Stimulated activated CD4-positive, alpha-beta T cell treated with anti-CD3 and anti-CD28 coated beads, Interleukin-4, amount 100 ng/mL, for 4 hours (primary cell): ENCODE measurements at places on chromosomes 7 and 10.

DNA sequence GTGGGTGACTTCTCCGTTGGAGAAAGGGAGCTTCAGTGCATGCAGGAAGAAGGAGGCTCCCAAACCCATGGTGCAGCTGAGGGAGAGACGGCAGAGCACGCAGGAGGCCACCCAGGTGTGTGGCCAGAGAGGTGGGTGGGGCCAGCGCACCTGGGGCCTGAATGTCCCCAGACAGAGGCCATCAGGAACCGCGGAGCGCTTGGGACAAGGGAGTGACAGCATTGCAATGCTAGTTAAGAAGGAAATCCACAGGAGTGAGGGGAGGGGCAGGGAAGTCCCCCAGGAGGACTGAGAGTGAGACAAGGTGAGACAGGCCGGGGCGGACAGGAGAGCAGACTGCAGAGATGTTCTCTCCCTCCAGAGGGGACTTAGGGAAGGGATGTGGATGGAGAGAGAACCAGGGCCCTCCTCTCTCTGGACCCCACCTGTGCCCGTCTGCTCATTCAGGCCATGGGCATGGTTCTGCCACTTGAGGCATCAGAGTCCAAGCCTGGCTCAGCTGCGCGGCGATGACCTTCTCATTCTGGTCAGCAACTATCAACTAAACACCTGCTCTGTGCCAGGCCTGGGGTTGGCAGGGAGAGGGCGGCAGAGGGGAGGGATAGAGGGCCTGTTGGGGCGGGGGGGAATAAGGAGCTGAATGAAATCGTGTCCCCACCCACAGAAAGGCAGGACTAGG is 69.4 kb upstream of the COL13A1 start:
- DNase-seq: no peak

GRCh38 chr7:3146571-3147226 is 103.0 kb upstream of the CARD11 start:
- no peak for DNase-seq

DNA sequence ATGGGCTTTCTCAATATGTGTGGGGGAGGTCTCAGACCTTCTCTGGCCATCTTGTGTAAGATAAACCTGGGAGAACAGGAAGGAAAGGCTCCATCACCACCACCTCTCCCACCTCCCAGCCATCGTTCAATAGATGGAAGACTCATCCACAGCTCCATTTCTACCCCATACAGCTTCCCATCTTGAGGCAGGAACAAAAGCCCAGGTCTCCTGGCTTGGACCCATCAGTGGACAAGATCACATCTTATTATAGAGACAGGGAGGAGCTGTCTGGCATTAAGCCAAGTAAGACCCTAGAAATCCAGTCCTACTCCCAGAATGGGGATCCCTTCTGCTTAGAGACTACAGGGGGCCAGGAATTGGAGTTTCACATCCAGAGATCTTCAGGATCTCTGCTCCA is 150.3 kb downstream of the GFRA1 start:
- no peak for DNase-seq

DNA sequence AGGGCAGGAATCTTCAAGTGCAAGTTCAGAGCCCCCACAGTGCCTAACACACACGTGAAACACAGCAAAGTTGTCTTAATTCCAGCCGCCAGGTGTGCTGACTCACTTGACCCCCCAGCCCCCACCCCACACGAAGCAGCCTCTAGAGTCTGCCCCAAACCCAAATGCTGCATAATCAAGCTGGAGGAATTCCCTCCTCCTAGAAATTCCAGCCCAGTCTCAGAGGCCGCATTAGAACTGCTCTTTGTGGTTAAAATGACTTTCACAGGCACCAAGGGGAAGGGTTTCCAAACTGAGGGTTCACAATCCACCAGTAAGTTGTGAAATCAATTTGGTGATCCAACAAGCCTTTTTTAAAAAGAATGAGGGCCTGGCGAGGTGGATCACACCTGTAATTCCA is 67.0 kb upstream of the PLXNA4 start:
- no peak for DNase-seq

- no peak for DNase-seq
These were observed 53.5 kb downstream of the NRF1 start for GRCh38 chr7:129665013-129665401.

DNA sequence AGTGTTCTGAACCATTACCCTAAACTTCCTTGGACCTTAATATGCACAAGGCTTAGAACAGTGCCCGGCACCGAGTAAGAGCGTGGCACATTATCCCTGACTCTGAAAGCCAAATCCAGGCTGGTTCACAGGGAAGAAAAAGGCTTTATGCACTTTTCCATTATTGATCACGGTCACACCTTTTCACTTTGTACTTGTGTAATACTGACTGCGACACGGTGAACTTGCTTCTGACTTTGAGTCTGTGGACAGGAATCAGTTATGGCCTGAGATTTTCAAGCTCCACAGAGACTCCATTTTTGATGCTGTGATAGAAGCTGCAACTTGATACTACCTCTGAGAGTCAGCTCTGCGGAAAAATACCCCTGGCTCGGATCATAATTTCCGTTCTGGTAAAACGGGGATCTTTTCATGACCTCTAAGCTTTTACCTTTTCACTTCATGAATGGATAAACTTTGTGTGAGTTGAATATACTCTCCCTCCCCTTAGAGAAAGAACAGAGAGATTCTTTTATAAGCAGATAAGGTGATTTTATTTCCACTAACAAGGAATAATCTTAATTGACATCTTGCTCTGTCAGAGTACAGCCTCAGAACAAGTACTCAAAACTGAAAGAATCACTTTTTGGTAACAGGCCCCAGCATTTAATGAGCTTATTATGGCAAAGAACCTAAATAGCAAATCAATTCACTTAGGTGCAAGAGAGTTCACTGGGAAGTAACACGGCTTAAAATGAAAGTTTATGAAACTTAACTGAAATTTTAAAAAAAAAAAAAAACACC is 88.8 kb downstream of the ELMO1 start:
- DNase-seq: no peak

GRCh38 chr10:118076705-118077104 is 30.0 kb upstream of the RAB11FIP2 start:
- no peak for DNase-seq

- no peak for DNase-seq
These were observed 22.9 kb downstream of the H2AZ2 start for GRCh38 chr7:44824894-44825526.

- DNase-seq: no peak
These were observed 45.5 kb upstream of the CYTH3 start for GRCh38 chr7:6317797-6318438.

GRCh38 chr10:104732222-104732621 is 91.1 kb downstream of the SORCS3 start:
- DNase-seq: no peak

GRCh38 chr10:7797582-7797981 is 9.6 kb downstream of the ATP5F1C start:
- DNase-seq: no peak

DNA sequence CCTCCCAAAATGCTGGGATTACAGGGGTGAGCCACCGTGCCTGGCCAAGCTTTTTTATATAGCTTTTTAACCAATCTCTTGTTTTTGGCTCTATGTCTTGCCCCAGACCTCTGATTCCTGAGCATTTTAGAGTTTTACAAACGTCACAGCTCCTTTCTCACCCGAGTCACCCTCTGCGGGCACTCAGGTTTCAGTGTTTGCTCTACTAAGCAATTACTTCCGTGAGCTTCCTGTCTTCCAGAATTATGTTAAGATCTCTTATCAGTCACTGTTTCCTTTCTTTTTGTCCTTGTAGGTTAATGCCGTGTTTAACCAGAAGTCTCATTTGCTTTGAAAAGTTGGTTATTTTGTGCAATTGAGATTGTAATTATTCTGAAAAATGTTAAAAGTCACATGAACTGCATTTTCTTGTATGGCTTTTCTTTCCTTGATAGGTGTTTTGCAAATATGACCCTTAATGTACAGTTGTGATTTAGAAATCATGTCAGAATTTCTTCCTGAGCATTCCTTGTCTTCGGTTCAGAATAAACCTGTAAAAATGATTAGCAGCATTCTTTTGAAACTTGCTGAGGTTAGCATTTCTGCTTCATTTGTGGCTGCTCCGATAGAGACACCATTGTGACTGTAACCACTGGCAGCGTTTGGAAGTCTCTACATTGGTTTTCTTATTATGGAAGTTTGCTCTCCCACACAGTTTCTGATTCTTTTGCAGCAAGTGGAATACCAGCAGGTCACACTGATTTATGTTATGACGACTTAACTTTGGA is 4.5 kb upstream of the HKDC1 start:
- DNase-seq: no peak

DNA sequence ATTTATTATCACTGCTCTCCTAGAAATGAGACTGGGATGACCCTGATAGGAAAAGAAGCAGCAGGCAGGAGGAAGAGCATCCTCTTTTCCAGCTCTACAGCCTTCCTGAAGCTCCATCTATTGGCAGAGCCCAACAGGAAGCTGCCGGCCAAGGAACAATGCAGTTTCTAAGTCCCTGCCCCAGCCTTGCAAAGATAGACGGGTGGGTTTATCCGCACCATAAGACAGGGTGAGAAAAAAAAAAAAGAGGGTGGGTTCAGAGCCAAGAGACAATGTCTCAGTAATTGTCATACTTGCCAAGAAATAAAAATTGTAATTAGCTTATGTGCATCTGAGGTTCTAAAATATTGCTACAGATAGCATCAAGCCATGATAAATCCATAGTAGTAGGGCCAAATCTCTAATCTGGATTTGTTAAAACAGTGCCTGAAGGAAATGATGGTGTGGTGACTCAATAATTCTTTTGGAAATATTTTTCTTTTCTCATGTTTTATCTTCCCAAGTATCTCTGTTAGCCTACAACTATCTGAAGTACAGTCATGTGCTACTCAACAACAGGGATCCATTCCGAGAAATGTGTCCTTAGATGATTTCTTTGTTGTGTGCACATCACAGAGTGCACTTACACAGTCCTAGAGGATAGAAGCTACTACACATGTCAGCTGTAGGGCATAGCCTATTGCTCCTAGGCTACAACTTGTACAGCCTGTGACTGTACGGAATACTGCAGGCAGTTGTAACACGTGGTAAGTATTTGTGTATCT is 242.9 kb upstream of the CXCL12 start:
- no peak for DNase-seq

DNA sequence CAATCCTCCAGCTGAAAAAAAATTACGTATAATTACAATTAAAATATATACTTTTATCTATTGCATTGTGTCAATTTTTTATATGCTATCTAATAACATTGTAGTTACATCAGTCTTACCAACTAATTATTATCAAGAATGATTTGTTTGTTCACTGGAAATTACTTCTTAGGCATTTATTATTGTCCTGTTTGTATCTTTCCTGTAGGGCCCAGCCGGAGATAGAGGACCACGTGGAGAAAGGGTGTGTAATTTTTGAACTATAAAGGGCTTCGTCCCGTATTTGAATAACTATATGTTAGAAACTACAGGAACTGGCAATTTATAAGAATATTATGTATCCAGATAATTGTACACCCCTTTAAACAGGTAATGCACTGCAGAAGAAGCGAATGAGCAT is 4.1 kb downstream of the COL1A2 start:
- DNase-seq: no peak

- no peak for DNase-seq
These were observed 68.3 kb downstream of the HIPK2 start for GRCh38 chr7:139709485-139709884.

- no peak for DNase-seq
These were observed 29.9 kb upstream of the PBLD start for GRCh38 chr10:68362590-68362989.

DNA sequence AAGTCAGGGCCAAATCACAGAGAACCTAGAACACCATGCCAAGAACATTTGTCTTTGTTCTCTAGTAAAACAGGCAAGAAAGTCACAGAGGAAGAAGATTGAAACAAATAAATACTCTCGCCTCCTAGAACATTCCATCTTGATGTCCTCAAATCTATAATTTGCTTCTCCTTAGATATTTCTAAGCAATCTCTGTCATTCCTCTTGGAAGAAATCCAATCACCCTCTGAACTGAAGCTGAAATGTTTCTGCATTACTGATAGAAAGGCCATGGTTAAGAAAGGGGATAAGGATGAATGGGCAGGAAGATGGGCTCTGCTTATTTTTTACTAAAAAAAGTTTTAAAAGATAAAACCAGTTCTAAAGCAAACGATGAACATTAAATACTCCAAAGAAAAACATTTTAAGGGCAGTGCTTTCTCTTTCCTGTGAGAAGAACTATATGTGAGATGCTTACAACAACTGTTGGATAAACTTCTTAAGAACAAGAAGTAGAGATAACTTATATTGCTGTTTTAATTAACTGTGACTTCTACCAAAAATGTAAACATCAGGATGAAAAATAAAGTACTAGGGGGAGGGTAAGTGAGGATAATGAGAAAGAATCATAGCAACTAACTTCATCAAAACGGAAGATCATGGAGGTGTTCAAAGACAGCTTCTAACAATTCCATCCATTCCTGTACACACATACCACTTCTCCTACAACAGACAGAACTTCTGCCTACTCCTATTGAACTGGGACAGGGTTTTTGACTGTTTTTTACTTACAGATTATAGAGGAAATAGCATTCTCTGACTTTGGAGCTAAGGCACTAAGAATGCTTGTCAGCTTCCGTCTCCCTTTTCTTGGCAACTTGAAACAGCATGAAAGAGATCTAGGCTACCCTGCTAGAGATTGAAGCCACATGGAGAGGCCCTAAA is 153.0 kb upstream of the LRRTM3 start:
- no peak for DNase-seq

DNA sequence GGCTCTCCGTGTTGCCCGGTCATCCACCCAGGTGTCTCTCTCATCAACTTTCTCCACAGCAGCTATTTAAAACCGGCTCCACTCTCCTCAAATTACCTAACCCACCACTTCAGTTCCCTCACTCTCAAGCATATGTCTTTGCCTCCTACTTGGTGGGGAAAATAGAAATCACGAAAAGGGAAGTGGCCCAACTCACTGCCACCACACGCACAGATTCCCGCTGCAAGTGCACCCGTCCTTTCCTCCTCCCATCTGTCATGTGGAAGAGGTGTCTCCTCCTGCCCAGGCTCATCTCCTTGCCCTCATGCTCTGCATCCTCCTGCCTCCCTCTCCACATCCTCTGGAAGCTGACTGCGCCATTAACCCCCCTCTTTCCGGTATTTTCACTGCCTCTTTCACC is 80.8 kb upstream of the MKX start:
- no peak for DNase-seq

DNA sequence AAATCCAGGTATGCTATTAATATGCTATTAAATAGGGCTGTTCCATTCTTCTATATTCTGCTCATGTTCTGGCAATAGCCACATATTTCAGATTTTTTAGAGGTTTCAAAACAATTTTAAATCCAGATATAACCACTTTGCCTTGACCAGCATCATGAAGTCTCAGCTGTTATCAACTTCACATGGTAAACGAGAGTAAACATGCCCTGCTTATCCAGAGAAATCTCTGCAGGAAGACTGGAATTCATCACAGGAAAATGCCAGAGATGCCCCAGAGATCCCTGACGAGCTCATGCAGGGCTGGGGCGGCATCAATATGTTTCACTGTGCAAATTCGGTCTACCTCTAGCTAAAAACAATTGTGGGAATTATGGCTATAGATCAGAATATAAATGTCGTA is 126.5 kb downstream of the FANK1 start:
- DNase-seq: no peak

- no peak for DNase-seq
These were observed 692.6 kb downstream of the SUGCT start for GRCh38 chr7:40827222-40828085.

- no peak for DNase-seq
These were observed 403.0 kb upstream of the RNF32 start for GRCh38 chr7:156237614-156238013.
